ENCODE measurements at places on chromosomes 1 and 21. TPM values are rescaled to one million over a fixed set of nuclear protein-coding genes. Genes with fewer than 3 reads are reported as not detected.

Gene PITHD1
- total RNA-seq = 118 TPM

Gene DDI2
- total RNA-seq = 7.4 TPM

Gene S100A9
- total RNA-seq = 281 TPM

Gene ISG20L2
- total RNA-seq = 14.1 TPM

DNA sequence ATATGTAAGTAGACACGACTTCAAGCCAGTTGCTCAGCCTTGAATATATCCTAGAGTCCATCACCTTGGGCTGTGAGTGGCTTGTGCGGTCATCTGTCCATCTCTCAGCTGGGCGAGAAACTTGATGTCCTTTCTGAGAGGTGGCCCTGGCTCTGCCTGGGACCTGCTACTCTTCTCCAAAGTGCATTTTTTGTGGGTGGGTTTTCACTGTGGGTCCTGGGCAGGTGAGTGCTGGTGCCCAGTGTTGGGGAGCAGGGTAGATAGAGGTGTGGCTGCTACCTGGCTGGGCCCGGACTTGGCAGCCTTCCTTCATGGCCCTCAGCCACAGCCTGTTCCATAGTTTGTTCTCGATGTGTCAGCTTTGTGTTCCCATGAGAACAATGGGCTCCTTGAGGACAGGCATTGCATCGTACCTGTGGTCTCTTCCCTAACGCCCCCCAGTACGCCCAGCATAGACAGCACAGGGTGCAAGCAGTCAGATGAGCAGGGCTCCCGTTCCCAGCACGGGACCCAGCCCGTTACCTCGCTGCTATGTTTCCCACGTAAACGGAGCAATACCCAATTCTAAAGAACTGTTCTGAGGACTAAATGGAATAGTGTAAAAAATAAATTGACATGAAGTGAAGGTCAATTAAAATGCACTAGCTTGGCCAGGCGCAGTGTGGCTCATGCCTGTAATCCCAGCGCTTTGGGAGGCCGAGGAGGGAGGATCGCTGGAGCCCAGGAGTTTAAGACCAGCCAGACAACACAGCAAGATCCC is 877 bp upstream of the SLX9 start:
- peaks cover 50% of the 10 kb centered on the region for H3K4me1 ChIP-seq
- no peaks in the 10 kb centered on the region for H3K27me3 ChIP-seq
- no peak for DNase-seq
- peaks cover 10% of the 10 kb centered on the region for H3K36me3 ChIP-seq
- H3K27ac ChIP-seq = no peak overlapping the region

DNA sequence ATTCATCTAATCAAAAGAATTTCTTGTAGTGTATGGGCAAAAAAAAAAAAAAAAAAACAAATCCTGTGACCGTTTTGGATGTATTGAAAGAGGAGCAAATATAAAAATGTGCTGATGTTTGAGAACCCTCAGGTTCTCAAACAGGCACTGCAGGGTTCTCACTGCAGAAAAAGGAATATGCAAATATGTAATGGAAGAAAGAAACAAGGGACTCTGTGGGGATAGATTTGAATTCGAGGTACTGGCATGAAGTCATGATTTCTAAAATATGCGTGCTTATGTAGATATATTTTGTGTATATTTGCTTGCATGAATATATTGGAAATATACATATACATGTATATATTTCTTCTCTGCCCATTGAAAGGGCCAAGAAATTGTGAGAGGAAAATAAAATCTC is 365.0 kb upstream of the RUNX1 start:
- no peaks in the 10 kb centered on the region for H3K36me3 ChIP-seq
- no peak overlapping the region for H3K27ac ChIP-seq
- H3K4me1 ChIP-seq = no peaks in the 10 kb centered on the region
- no peak for DNase-seq
- no peaks in the 10 kb centered on the region for H3K27me3 ChIP-seq
- H3K4me3 ChIP-seq = no peak overlapping the region

GRCh38 chr1:212070720-212071302 is 35.3 kb downstream of the DTL start:
- no peaks in the 10 kb centered on the region for H3K4me1 ChIP-seq
- H3K27me3 ChIP-seq = no peaks in the 10 kb centered on the region
- no peak overlapping the region for H3K27ac ChIP-seq
- peak; percentile 48 for DNase-seq
- H3K36me3 ChIP-seq = peaks cover 41% of the 10 kb centered on the region

GRCh38 chr21:41778930-41779600 is 12.2 kb upstream of the RIPK4 start:
- H3K36me3 ChIP-seq = no peaks in the 10 kb centered on the region
- H3K27ac ChIP-seq = peak overlapping the region; percentile 71
- no peak overlapping the region for H3K4me3 ChIP-seq
- peaks cover 59% of the 10 kb centered on the region for H3K4me1 ChIP-seq
- no peak for DNase-seq
- H3K27me3 ChIP-seq = no peaks in the 10 kb centered on the region

DNA sequence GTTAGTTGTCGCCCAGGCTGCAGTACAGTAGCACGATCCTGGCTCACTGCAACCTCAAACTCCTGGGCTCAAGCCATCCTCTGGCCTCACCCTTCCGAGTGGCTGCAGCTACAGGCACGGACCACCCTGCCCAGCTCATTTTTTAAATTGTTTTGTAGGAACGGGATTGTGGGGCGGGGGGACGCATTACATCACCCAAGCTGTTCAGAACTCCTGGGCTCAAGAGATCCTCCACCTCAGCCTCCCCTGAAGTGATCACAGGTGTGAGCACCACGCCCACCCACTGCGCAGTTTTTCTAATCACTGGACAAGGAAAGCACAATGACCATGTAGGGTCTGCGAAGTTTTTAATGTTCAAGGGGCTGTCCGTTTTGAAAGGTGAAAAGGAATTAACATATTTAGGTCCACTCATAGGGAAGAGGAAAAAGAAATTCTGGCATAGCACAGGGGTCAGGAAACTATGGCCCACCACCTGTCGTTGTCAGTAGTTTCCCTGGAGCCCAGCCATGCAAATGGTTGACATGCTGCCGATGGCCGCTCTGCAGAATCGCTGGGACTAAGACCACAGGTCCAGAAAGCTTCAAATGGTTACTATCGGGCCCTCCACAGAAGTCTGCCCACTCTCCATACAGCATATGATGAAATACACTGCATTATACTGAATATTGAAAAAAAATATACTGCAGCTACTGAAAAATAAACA is 26.0 kb downstream of the SETD4 start:
- H3K4me3 ChIP-seq = no peak overlapping the region
- DNase-seq = no peak
- H3K27me3 ChIP-seq = no peaks in the 10 kb centered on the region
- H3K27ac ChIP-seq = no peak overlapping the region

- H3K4me1 ChIP-seq = no peaks in the 10 kb centered on the region
- no peak overlapping the region for H3K27ac ChIP-seq
- no peaks in the 10 kb centered on the region for H3K36me3 ChIP-seq
- no peak overlapping the region for H3K4me3 ChIP-seq
- no peak for DNase-seq
Observed at GRCh38 chr1:221431068-221431651, 310.7 kb downstream of the DUSP10 start.
